ENCODE measurements at places on chromosomes 3 and 15.

DNA sequence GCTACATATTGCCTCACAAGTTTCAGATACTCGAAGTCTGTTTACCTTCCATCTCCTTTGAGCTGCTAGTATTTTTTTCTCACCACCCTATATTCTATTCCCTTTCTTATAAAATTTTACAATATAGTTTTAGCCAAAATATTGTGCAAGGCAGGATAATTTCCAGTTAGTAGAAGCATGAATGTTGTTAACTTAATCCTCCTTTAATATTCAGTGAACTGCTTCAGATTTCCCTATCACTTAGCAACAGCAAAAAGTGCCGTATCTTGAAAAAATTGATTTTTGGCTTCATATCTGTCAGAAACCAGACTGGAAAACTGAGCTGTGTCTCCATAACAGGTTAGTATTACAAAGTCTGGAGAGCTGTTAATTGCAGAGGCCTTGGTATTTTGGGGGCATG is 24.0 kb downstream of the PLSCR4 start:
- DNase-seq, result no peak

DNA sequence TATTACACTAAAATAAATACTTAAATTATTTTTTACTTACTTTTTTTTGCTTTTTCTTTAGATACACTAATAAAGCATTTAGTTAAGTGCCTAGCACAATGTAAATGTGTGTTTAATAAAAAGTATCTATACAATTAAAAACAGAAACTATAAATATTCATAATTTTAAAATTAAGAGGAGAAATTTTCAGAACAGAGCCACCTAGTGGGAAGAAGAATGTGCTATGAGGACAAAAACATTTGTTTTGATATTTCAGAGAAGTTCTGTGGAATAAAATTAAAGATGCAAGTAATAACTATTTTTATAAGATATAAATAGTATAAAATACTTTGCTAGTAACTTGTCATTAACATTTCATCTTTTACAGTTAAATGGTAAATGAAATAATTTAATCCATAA is 33.6 kb upstream of the PLSCR5 start:
- DNase-seq, result no peak

DNA sequence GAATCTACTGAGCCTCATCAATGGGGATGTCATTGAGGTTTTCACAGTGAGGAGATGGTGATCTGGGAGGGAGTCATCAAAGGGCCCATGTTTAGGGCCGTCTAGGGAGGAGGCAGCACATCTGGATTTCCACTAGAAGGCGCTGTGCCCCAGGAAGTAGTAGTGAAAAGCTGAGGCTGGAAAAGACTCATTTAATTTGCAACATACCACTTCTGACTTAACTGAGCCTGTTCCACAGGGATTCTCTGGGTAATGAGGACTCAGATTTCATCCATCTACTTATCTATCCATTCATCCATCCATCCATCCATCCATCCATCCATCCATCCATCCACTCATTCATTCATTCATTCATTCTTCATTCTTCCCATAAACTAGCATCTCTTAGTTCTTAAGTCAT is 17.4 kb upstream of the SHF start:
- peak; percentile 16 for DNase-seq

- no peak for DNase-seq
Measured at GRCh38 chr3:49199900-49200281, 28.5 kb downstream of the KLHDC8B start.

DNA sequence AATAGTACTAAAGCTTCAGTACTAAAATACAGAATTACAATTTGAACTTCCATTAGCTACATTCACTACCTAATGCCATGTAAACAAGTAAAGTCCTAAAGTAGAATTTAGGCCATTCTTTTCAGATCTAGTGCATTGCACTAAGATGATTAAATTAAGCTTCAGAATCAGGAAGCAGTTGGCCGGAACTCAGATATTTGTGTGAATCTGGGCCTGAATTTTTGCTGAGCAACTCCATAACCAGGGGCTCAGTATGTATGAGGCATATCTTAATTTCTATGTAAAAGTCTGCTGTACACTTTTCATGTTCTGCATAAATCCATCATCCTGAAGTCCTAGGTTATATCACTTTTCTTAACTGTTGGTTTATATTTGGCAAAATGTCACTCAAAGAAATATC is 246.4 kb downstream of the RBMS3 start:
- DNase-seq, result no peak

DNA sequence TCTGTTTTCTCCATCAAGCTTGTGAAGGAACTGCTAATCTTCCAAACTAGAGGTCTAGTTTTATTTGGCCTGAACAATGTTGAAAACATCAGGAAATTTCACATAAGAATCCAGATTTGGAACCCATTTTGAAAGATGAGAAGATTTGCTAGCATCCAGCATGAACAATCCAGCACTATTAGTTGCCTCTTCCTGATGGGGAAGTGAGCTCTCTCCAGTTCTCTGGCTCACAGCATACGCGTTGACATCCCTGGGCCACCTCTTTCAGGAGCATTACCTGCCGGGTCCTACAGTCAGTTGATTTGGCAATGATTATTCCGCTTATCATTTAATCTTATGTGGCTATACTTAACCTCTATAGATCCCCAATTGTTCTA is 10.9 kb downstream of the GPR87 start:
- DNase-seq, result no peak

DNA sequence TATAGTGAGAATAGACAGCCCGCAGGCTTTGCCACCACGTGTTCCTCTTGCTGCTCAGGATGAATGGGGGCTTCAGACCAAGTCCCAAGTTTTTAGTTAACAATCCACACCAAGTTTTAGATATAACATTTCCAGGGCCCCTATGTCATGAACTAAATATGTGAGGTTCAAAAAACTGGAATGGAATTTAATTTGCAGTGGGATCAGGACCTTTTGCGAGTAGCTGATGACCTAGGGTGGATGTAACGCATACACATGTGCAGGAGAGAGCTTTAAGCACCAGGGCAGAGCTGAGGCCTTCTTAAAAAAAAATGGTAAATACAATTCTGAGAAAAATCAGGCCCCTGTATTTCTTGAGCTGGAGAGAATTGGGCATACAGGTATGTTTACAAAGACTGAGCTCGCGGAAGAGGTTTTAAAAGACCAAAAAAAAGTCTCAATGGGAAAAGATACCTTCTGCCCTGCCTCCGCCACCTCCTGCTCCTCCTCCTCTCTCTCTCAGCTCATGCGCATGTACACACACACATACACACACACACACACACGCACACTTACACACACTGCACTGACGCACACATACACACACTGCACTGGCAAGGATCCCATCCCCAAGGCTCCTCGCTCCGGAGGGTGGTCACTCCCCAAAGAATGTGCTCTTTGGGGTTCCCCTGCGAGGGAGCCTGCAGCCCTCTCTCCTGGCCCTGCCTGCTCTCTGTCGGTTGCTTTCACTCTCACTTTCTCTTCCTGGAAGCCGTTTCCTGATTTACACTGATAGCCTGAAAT is 48.2 kb upstream of the IGF1R start:
- no peak for DNase-seq

GRCh38 chr3:15262021-15262420 is 56.0 kb downstream of the CAPN7 start:
- no peak for DNase-seq

GRCh38 chr15:85354948-85355347 is 25.5 kb upstream of the AKAP13 start:
- DNase-seq, result no peak

DNA sequence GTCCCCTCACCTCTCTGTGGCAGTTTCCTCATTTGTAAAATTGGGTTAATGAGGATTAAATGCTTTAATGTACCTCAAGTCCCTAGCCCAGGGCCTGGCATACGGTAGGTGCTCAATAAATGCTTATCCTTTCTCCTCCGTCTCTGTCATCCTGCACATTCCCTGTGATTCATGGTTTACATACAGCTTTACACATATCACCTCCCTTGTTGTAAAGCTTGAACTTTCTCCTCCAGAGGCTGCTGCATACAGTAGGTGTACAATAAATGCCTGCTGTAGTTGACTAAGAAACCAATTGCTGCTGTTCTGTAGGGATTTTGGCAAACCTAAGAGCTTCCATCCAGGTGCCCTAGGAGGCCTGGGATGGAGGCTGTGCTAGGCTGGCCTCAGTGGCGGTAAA is 1.5 kb upstream of the CSPG4 start:
- no peak for DNase-seq

DNA sequence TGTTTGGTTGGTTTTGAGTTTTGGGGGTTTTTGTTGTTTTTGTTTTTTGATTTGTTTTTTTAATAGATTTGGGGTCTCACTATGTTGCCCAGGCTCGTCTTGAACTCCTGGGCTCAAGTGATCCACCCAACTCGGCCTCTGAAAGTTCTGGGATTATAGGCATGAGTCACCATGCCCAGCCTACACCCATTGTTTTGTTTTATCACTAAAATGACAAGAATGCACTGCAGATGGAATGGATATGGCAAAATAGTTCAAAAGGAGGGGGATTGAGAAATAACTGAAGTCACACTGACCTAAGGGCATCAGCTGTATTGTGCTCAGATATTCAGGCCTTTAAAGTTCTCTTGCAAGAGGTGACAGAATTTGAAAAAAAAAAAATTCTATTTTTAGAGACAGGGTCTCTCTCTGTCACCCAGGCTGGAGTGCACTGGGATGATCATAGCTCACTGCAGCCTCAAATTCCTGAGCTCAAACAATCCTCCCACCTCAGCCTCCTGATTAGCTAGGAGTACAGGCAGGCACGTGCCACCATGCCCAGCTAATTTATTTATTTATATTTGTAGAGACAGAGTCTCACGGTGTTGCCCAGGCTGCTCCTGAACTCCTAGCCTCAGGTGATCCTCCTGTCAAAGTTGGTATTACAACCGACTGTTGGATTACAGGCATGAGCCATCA is 4.4 kb upstream of the RASA2 start:
- no peak for DNase-seq

DNA sequence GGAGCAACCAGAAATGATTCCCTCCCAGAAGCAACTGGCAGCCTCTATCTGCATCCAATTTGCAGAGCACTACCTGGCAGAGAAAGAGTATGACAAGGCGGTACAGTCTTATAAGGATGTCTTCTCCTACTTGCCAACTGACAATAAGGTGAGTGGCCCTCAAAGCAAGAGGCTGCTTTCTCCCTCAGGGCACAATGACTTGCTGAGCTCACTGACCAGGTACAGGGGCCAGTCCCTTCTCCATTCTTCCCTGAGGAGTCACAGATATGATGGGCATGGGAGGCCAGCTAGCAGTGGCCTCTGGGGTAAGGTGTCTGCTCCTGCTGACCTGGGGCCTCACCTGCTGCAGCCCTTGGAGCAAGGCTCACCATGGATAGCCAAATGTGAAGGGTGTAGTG is 20.3 kb downstream of the CSRNP1 start:
- no peak for DNase-seq

DNA sequence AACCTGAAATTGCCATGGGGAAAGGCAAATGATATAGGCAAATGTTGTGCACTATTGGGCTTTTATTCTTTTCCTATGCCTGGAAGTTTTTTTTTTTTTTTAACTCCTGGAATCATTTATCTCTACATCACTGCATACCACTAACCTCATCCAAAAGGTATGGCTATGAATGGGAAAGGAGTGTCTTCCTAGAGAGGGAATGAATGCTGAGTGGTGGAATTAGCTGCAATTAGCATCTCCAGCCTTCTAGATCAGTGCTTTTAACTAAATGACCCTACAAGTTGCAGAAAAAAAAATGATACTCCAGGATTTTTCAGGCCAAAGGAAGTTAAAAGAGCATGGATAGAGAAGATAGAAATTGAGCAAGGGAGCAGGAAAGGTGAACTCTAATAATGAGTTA is 429.8 kb upstream of the PDZRN3 start:
- DNase-seq, result no peak

DNA sequence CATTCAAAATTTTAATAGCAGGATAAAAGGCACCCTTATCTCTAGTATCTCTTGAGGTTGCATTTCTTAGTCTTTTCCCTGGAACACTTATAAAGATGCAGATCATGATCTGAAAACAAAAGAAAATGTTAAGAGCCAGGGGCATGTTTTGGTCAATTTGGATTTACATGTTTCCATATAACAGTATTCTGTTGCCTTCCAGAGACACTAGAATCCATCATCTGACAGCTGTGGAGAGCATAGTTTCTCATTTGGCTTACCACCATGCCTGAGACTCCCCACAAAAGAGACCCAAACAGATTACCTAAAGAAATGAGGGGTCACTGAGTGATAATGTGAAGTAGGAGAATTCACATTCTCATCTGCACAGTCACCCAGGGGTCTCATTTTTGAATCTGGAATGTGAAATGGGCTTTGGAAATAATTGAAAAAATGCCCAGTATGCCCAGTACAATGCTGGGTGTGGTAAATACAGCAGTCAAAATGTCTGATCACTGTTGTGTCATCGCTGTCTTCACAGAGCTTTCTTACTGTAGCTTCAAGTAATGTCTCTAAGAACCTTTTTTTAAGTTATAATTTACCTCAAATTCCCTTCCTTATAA is 79.9 kb upstream of the ZBTB20 start:
- DNase-seq, result no peak

GRCh38 chr3:118801899-118802298 is 232.7 kb downstream of the IGSF11 start:
- DNase-seq, result no peak

DNA sequence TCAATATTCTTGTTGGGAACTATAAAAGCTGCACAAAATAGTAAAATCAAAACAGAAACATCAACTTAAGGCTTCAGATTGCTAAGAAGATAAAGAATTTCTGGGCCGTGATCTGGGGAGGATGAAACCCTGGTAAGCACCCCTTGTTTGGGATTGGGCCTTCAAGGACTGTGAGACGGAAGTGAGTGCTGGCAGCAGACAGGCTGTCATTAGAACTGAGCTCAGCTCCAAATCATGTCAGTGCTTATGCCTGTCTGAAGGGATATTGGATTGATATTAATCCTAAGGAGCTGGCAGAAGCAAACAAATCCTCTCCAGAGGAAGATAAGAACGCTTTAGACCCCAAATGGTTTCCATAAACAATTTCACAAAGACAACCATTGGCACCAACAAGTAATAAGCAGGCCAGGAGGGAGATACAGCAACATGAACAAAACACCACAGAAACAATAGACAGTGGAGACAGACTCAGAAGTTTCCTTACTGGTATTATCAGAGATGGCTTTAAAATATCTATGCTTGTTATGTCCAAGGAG is 72.6 kb upstream of the CTXND1 start:
- DNase-seq, result no peak

DNA sequence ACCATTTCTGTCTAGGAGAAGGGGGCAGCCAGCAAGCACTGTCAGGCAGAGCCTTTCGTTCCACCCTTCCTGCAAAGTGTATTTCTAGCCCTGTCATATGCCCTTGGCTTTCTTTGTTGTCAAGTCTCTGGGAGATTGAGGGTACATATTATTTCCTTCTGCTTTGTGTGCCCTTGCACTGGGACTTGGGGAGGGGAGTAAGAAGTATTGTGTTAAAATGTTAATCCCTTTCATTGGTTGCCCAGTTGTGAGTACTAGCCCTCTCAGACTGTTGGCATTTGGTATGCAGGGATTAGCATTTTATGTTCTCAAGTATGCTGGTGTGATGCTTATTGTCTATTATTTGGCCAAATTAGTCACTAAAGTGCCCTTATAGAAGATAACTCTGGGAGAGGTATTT is 63.9 kb downstream of the RBM6 start:
- no peak for DNase-seq

GRCh38 chr3:180018543-180018942 is 18.2 kb downstream of the PEX5L start:
- no peak for DNase-seq

- DNase-seq, result no peak
Measured at GRCh38 chr3:27454914-27455313, 29.3 kb downstream of the SLC4A7 start.

Measured in stimulated activated CD8-positive, alpha-beta memory T cell treated with anti-CD3 and anti-CD28 coated beads, Interleukin-4, amount 100 ng/mL, for 1 hour (primary cell).